ENCODE measurements at places on chromosomes 5 and 9. TPM values are rescaled to one million over a fixed set of nuclear protein-coding genes. Genes with fewer than 3 reads are reported as not detected.

Gene LECT2
- total RNA-seq = not detected

Gene LCNL1
- total RNA-seq = not detected

Gene SOWAHA
- 0.28 TPM for total RNA-seq

Gene CENPP
- 19.2 TPM for total RNA-seq

Gene FCN2
- total RNA-seq = not detected

Gene ECM2
- total RNA-seq = not detected

Gene PCDHA10
- not detected for total RNA-seq

GRCh38 chr5:177142098-177142611 is 8.6 kb downstream of the NSD1 start:
- no peak for DNase-seq

- no peak for DNase-seq
Observed at GRCh38 chr9:112308588-112308987, 24.8 kb downstream of the PTBP3 start.

DNA sequence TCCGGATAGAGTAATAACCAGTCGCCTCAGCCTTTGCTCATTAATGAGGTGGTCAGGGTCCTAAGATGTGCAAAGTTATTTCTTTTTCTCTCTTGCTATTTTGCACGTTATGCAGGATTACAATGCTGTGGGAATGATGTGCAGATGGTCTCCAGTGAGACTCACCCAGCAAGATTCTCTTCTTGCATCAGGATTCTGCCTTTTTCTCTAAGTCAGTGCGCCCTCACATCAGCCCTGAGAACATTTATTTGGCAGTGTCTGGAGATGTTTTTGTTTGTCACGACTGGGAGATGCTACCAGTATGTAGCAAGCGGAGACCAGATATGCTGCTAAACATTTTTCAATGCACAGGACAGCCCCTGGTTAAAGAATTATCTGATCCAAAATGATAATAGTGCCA is 280.3 kb upstream of the WWC1 start:
- no peak for DNase-seq

DNA sequence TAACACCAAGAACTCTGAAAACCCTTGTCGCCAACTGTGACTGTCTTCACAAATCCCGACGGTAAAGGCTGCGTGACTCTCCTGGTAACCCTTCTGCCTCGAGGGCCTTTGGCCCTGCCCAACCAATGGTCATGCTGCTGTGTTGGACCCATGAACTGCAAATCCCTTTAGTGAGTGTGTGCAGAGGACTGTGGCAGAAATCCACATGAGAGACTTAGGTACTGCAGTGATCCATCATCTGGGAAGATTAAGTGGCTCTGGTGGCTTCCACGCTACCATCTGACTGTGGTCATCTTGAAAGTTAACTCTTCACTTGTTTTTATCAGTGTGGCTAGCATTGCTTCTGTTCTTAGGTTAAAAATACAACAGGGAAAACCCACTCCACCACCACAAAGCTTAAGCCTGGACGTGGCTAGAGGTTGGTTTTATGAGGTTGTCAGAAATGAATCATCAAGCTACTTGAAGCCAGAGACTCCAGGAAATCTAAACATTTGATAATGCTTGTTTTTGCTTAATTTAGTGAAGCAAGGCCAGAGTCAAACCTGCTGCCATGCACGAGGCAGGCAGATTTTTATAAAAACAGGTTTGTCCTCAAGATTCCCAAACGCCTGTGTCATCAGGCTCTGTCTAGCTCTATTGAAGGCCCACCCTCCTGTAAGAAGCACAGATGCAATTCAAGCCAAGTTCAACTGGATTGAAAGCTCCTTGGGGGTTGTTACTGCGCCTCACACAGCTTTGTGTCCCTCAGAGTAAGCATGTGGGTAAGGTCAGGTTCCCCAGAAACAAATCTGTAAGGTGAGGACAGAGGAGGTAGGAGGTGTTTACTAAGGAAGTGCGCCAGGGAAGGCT is 52.7 kb upstream of the ERCC6L2 start:
- DNase-seq = peak; percentile 40

DNA sequence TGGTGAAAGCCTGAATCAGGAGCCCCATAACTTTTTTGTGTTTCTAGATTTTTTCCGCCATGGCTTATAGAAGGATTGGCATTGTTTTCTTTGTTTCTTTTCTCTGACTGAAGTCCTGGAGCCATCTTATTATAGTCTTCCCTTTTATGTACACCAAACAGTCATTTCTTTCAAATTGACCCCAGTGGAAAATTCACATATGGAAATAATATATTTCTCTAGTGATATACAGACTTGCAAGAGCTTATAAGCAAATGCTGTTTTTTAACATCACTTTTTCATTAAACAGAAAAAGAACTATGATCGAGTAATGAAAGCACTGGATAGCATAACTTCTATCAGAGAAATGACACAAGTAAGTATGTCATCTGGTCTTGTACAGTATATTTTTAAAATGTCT is 155.6 kb downstream of the PARP8 start:
- DNase-seq = no peak

- DNase-seq = no peak
Observed at GRCh38 chr5:122165559-122166078, 36.3 kb downstream of the ZNF474 start.

DNA sequence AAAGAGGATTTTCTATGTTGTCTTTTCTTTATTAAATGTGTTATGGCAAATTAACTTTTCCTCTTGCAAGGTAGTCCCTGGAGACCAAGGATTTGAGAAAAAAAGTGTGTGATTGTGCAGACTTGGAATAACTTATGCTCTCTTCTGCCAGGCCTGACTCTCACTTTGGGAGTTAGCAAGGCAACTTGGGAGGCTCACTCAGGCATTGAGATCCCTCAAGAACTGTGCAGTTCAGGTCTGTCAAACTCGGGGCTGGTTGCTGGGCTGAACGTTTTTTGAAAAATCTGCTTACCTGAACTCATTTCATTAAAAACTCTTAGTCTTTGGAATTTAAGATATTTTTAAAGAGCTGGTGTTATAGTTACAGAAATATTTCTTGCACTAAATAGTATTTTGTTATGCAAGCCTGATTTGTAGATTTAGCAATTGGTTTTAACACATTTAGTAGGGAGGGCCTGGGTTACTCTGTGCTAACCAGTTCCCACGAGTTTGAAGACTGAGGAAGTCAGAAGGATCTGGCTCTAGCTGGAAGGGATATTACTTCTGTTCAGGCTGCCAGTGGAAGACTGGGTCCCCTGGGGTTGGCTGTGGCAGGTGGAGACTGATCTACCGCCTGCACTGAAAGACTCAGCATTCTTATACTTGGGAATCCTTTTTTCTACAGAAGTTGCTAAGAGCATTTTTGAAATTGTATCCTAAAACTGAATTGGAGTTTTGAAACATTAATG is 150.4 kb upstream of the PCSK5 start:
- DNase-seq = no peak

DNA sequence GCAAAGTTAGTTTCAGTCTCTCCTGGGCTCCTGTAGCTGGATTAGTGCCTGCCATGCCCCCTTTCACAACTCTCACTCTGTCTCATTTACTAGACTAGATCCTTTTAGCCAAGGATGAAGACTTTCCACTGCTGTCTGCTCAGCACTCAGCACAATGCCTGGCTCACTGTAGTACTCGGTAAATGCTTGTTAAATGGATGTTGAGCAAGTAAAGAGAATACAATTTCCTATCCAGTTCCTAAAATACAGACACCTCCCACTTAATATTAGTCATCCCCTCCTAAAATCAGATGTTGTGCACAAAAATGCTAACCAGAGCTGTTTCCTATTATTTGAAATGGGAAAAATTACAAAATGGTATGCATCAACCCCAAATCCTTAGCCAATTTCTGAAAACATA is 195.8 kb downstream of the SREK1 start:
- no peak for DNase-seq

DNA sequence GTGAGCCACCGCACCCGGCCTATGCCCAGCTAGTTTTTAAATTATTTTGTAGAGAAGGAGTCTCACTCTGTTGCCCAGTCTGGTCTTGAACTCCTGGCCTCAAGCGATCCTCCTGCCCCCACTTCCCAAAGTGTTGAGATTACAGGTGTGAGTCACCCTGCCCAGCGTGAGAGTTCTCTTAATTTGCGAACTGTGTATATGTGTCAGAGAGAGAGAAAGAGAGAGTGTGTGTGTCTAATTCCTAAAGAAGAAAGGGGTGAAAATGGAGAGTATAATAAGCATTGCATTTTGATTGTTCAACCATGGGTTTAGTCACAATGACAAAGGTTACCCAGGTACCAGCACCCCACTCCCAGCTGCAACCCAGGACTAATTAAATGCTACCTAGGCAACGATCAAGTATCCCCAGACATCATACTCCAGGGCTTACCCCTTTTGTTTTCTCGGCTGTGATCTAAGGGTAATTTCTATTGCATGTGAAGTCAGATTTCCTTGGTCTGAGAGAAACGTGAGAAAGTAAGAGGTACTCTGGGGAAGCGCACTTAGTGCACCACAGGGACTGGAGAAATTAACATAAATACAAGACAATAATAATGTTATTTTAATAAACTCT is 16.6 kb downstream of the MAP1B start:
- DNase-seq = no peak

DNA sequence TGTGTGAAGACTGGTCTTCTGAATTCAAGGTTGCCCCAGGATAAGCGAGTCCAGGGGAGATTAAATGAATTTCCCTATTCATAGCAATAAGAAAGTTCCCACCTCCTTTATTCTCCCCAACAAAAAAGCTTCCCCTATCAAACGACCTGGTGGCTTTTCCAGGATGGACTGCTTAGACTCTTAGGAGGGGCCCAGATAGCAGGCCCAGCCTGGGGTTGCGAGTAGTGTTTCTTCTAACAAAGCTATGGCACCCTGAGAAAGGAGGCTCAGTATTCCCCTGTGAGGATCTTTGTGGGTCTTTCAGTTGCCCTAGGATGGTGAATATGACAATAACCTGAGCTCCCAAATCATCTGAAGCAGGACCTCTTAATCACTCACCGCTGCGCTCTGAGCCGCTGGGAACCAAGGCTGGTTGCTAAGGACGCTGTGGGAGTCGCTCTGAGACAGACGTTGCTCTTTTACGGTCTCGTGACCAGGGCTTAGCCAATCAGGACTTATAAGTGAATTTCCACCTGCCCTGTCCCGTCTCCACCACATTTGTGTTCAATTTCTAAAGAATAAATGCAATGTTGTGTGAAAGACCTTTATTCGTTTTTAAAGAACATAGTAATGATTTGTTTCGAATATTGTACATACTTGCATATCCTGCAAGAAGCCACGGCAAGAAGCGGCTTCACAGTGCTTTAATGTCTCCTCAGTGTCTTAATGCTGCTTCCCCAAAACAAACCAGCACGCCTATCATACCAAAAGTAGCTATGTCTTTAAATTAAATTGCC is at the start of gene TMEM232:
Gene TMEM232 (minus strand): TSS at position 423 of the 776 bp plus-strand sequence. CDS start 59,319 bp downstream, outside the sequence.
- peak; percentile 64 for DNase-seq

DNA sequence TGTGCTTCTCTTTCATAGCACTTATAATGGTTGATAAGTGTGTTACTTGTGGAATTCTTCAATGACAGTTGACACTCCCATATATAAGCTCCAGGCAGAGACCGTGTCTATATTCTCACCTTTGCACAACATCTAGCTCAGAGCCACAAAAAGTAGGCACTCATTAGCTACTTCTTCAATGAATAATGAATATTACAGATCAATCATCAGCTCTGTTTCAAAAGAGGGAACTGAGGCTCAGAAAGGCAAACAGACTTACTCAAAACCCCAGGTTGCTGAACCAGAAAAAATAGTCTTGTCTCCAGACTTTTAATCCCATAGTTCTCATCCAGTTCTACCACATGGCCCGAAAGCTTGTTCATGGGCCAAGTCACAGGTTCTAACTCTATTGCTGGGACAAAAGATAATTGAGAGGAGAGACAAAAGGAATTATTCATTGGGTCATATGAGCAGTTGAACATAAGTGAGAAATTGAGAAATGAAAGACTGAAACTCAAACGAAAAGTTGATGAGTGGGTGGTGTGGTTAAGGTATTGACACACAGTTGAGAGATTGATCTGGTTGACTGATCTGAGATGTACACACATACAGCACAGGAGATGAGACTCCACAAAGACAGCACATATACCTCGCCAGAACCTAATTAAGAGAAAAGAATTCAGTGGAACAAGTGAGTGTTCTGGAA is 381.6 kb downstream of the EFNA5 start:
- no peak for DNase-seq

GRCh38 chr5:14115323-14115895 is 27.7 kb upstream of the TRIO start:
- DNase-seq = no peak

- no peak for DNase-seq
Observed at GRCh38 chr5:34580983-34581382, 75.1 kb upstream of the RAI14 start.

DNA sequence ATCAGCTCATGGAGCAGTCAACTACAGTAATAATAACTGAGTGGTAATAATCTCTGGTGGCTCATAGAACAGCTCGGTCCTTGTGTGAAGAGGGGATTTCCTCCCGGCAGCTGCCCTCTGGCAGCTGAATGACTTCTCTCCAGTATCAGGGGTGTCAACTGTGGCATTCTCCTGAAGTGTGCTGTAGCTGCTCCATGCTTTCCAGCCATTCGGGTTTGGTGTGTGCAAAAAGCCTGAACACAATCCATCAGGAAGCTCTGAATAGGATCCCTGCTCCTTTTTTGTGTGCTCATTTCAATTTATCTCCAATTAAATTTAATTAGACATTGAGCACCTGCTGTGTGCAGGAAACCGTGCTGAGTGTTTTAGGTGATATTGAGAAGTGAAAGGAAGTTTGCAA is 59.8 kb upstream of the BARX1 start:
- no peak for DNase-seq

DNA sequence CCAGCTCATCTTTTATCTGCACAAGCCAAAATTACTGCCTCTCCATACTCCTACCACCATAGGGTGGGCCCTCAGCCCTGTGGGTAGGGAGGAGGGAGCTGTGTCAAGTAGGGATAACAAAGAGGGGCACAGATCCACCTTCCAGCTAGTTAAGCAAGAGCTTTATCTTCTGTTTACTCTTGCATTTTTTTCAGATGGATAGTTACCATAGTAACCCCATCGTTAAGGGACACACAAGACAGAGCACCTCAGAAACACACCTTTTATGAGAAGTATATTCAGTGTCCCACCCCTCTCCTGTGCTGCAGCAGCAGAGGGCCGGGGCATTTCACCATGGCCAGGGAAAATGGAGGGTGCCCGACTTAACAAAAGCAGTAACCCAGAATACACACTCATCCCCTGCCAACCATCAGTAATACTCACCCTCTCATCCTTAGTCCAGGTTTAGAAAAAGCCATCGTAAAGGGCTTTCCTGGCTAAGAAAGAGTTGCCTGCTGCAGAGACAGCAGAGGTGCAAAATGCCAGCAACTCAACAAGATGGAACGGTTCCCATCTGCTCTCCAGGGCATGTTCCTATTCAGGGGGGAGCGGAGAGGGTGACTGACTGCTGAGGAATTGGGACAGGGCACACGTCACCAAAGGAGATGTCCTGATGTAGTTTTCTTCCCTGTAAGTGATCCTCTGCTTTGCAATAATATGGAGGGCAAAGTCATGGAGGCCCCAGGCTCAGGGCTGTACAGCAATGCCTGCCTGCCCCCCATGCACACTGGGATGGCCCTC is 25.1 kb downstream of the MACROH2A1 start:
- DNase-seq = no peak

GRCh38 chr9:2913026-2913425 is 69.1 kb upstream of the PUM3 start:
- DNase-seq = no peak

GRCh38 chr5:176608937-176609723 is 826 bp downstream of the GPRIN1 start:
- no peak for DNase-seq

All from activated T-helper 2 cell treated with anti-CD3 and anti-CD28 coated beads, Interferon-gamma antibody, Interleukin-2, Interleukin-4, amounts not matched to agents 10 μg/mL and 5 μg/mL and 100 μg/mL, durations not matched to agents 14 hours and 24 hours and 36 hours (primary cell).